Dermis microvascular lymphatic vessel endothelial cell (primary cell): ENCODE measurements at places on chromosomes 1 and 21. TPM values are rescaled to one million over a fixed set of nuclear protein-coding genes. Genes with fewer than 3 reads are reported as not detected.

Gene PLK3
- total RNA-seq = 11.7 and 14.9 TPM in 2 replicates

Gene FMOD
- 3.6 and 63.0 TPM in 2 replicates for total RNA-seq

Gene FGR
- total RNA-seq = 0.13 and 0.25 TPM in 2 replicates

Gene HMCN1
- 4.0 and 21.5 TPM in 2 replicates for total RNA-seq
